ENCODE measurements at places on chromosomes 16 and 17. TPM values are rescaled to one million over a fixed set of nuclear protein-coding genes. Genes with fewer than 3 reads are reported as not detected.

- no peak for DNase-seq
Measured at GRCh38 chr17:66649818-66650543, 184.9 kb upstream of the CACNG5 start.

- no peak for DNase-seq
Measured at GRCh38 chr17:8725881-8726876, 18.5 kb downstream of the CCDC42 start.

The SNTB2 gene
- total RNA-seq: 7.9 TPM

DNA sequence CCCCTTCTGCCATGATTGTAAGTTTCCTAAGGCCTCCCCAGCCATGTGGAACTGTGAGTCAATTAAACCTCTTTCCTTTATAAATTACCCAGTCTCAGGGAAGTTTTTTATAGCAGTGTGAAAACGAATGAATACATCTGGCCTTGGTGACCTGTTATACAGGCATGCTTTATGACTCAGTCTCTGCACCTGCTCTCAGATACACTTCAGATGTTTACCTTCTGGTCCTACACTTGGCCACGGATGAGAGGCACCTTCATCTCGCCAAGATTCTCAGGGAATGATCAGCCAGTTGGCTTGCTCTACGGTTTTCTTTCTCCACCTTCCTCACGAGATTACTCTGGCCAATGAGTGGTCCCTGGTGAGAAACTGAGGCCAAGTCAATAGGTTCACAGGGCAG is 304.7 kb downstream of the CA10 start:
- DNase-seq: no peak

The TK1 gene
- 56.5 TPM for total RNA-seq

- DNase-seq: no peak
Measured at GRCh38 chr16:57394444-57394843, 10.1 kb upstream of the CCL17 start.

The CD68 gene
- 0.55 TPM for total RNA-seq

The TEX14 gene
- 0.33 TPM for total RNA-seq

- no peak for DNase-seq
Measured at GRCh38 chr17:5552841-5553240, 31.5 kb downstream of the NLRP1 start.

GRCh38 chr16:17508303-17508702 is 37.5 kb upstream of the XYLT1 start:
- no peak for DNase-seq

The TMEM114 gene
- not detected for total RNA-seq

The ADGRG3 gene
- 0.07 TPM for total RNA-seq

The TERB1 gene
- total RNA-seq: not detected

GRCh38 chr16:66670691-66671388 is 25.7 kb downstream of the CMTM4 start:
- no peak for DNase-seq

The ZBTB4 gene
- total RNA-seq: 10.4 TPM

The ACSM2B gene
- total RNA-seq: not detected

DNA sequence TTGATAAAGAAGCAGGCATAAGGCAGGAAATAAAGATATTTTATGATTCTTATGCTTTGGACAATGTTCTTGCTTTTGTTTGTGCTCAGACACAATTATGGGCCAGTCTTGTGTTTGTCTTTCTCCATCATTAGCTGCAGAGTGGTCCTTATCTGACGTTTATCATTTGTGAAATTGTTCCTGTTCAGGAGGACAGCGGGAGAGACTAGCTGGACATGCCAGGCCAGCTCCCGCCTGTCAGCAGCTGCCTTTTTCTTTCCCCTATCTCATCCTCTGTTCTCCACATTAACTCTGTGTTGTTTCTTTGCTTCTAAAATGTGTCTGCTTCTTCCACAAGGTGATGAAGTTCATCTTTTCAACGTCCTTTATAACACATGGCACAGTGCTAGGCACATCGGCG is 333.5 kb downstream of the NPIPA8 start:
- DNase-seq: no peak

The TMC5 gene
- total RNA-seq: 1.7 TPM

The G6PC1 gene
- not detected for total RNA-seq

Measured in H7 (cell line).